ENCODE measurements at places on chromosomes 13 and 19. TPM values are rescaled to one million over a fixed set of nuclear protein-coding genes. Genes with fewer than 3 reads are reported as not detected.

- no peak for DNase-seq
Observed at GRCh38 chr13:99495466-99496183, 5.6 kb upstream of the TM9SF2 start.

DNA sequence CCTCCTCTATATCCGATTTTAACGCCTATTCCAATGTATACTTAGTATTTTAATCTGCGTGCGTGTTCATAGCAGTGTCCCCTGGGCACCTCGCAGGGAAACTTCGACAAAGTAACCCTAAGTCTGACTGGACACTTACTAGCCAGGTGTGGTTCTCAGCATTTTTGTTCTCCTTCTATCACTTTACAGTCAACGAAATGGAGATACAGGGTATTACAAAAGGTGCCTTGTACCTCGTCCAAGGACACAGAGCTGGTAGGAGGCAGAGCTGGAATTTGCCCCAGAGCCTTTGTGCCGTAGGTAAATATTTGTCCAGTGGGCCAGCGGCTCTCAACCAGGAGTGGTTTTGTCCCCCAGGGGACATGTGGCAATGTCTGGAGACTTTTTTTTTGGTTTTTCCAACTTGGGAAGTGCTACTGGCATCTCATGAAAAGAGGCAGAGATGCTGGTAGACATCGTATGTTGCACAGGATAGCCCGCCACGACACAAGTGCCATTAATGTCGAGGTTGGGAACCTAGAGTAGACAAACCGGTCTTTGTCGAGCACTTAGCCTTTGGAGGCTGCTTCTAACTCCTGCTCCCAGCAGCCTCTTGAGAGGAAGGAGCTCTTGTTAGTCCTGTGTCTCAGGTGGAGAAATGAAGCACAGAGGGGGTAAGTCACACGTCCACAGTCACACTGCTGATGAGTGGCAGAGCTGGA, 1.1 kb downstream of the ZNF444 start:
- no peak for DNase-seq

DNA sequence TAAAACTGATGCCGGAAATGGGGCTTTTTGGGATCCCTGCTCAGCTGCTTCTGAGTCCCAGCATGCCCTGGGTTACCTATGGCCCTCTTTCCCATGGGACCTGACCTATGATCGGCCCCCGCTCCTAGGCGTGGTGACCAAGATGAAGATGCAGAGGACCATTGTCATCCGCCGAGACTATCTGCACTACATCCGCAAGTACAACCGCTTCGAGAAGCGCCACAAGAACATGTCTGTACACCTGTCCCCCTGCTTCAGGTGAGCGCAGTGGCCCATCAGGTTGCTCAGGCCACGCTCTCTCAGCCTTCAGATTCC, 1.5 kb downstream of the RPS11 start:
- no peak for DNase-seq

DNA sequence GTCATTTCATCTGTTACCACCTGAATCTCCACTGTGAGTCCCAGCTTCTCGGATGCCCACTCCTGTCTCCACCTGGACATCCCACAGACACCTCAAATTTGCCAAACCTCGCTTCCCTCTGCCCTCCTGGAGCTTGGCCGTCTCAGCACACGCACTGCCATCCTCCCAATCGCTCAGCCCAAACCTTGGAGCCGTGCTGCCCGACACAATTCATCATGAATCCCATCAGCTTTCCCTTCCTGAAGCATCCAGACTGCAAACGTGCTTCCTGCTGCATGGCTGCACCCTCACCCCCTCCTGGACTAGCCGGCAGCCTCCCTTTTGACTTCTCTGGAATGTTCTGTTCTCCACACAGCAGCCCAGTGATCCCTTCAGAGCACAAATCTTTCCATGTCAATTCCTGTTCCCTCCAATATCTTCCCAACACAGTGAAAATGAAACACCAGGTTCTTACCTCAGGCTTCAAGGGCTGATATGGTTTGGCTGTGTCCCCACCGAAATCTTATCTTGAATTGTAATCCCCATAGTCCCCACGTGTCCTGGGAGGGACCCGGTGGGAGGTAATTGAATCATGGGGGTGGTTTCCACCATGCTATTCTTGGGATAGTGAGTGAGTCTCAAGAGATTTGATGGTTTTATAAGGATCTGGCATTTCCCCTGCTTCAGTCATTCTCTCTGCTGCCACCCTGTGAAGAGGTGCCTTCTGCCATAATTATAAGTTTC, 1.1 kb upstream of the PROZ start:
- DNase-seq, result no peak

The USHBP1 gene
- polyA plus RNA-seq, result not detected

GRCh38 chr13:108624108-108624507, 5.3 kb upstream of the MYO16 start:
- DNase-seq, result no peak

GRCh38 chr19:47231215-47232054, 436 bp upstream of the BBC3 start:
- peak; percentile 46 for DNase-seq

DNA sequence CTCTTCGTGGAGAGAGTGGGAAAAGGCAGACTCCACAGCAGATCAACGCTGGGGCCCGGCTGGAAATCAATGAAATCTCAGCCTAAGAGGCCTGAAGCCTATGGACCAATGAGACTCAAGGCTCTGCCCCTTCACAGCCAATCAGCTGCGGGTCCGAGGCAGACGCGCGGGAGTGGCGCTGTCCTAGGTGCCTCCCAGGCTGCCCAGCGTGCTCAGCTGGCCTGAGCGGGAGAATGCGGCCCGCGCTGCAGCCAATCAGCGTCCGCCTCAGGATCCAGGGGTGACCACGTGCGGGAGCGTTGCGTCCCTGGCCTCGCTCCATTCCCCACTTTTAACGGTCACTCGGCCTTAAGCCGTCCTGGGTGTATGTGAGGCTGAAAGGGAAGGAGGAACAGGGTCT, at the start of gene ZBTB32:
Gene ZBTB32, plus strand, starts transcription at position 341 of the 400 bp plus-strand sequence. CDS start 10,069 bp downstream, outside the sequence.
- DNase-seq, result no peak

- DNase-seq, result no peak
Observed at GRCh38 chr19:50858886-50859285, 4.2 kb downstream of the KLK3 start.

DNA sequence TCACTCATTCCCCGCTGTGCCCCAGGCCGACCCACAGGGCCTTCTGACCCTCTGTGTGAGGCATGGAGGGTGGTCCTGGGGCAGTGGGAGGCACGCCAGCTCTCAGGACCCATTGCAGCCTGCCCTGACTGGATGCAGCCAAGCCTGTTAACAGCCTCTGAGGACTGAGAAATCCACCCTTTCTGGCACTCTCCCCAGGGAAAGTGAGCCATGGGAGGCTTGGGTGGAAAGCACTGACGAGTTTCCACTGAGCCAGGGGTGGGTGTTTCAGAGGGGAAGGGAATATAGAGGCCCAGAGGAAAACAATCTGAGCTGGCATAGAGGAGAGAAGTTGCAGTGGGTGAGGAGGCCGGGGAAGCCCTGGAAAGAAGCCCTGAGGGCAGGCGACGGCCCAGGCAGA, 30.6 kb upstream of the SLC7A10 start:
- no peak for DNase-seq

DNA sequence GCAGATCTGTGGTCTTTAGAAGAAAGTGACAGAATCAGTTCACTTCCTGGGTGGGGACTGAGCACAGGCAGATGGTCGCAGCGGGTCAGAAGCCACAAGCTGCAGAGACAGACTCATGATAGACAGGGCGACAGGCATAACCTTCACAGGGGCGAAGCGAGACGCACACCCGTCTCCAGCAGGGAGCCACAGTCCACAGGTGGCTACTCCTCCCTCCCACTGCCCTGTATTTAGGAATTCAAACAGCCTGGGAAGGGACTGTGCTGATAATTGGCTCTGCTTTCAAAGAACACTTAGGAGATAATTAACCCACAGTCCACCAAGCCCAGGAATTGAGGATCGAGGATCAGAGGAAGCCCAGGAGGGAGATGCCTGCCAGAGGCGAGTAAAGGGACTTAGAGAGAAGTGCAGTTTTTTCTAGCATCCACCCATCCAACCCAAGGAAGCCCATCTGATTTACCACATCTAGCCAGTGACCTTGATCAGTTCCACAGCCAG, 23.2 kb downstream of the RFX2 start:
- DNase-seq, result no peak

- DNase-seq, result no peak
Observed at GRCh38 chr19:41366089-41366488, 2.1 kb upstream of the B9D2 start.

- DNase-seq, result no peak
Observed at GRCh38 chr13:75651013-75651412, 14.9 kb downstream of the LMO7 start.

The ARHGEF18 gene
- 12.7 TPM for polyA plus RNA-seq

The LRG1 gene
- polyA plus RNA-seq, result not detected

The ELAVL1 gene
- 39.9 TPM for polyA plus RNA-seq

The NUDT15 gene
- 13.5 TPM for polyA plus RNA-seq

- no peak for DNase-seq
Observed at GRCh38 chr13:22061371-22061805, 390.5 kb downstream of the FGF9 start.

The FAM124A gene
- polyA plus RNA-seq, result 0.02 TPM

- no peak for DNase-seq
Observed at GRCh38 chr19:3479834-3480215, 500 bp downstream of the SMIM24 start.

DNA sequence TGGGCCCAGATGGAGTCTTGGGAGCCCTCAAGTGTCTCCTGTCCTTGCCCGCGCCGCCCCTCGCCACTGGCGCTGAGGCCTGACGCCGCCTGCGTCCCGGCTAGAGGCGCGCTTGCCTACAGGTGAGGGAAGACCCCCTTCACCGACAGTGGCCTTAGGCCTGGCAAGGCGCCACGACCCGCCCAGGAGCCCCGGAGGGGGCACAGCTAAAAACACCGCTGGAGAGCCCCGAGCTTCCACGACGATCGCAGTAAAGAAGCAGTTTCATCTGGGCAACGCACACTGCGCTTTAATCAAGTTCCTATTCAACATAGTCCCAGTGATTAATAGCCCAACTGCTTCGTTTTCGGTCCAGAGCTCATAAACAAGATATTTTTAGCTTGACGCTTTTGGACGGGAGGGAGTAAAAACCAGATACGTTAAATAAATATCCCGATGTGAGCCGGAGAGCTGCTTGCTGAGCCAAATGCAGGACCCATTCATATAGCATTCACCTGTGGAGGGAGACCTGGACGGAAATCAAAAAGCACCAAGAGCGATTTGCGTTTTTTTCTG, 1.5 kb upstream of the CEBPA start:
- DNase-seq, result no peak

DNA sequence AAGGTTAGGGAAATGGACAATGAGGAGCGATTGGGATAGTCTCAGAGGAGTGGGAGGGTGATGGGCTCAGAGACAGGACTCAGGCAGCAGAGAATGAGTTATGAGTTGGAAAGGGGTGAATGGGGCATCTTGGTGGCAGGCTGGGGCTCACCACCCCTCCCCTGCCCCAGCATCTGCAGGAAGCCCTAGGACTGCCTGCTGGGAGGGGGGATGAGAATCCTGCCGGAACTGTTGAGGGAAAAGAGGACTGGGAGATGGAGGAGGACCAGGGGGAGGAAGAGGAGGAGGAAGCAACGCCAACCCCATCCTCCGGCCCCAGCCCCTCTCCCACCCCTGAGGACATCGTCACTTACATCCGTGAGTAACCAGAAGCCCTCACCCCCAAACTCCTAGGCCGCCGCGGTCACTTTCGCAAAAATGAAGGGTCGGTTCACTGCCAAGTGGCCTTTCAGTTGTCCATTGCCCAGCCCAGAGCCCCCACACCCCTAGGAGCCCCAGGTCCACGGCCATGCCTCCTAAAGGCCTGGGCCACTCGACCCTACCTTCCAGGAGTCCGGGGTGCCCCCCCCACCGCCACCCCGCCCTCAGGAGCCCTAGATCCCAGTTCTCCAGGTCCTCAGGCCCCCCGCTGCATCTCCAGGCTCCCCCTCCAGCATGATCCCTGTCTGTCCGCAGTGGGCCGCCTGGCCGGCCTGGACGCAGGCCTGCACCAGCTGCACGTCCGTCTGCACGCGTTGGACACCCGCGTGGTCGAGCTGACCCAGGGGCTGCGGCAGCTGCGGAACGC, 764 bp downstream of the CLEC11A start:
- DNase-seq, result no peak

- DNase-seq, result no peak
Observed at GRCh38 chr19:14837391-14837790, 2.4 kb upstream of the OR7A5 start.

GRCh38 chr13:100347968-100348367, 240.6 kb downstream of the GGACT start:
- DNase-seq, result no peak

The CGB8 gene
- polyA plus RNA-seq, result 0.22 TPM

DNA sequence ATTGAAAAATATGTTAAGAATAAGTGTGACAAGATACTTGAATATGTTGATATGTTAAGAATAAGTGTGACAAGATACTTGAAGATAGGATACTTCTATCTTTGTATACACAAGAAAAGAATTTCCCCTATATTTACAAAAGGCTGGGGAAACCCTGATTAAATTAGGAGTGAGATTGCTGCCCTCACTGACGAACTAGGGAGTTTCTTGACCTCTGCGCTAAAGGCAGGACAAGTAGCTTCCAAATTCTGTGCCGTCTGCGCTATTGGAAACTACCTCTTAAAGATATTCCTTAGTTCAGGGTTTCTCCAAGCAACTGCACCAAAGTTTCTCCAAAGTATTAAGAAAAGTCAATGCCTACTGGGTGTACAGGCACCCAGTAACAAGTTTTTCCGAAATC, 730 bp downstream of the ZNF260 start:
- DNase-seq, result no peak

The FLT3 gene
- not detected for polyA plus RNA-seq

- no peak for DNase-seq
Observed at GRCh38 chr19:35417713-35418534, 30.1 kb upstream of the FFAR2 start.

GRCh38 chr13:75345193-75345592, 136.8 kb downstream of the TBC1D4 start:
- no peak for DNase-seq

The CELF5 gene
- polyA plus RNA-seq, result 0.01 TPM

The KCNRG gene
- 1.9 TPM for polyA plus RNA-seq

- peak; percentile 31 for DNase-seq
Observed at GRCh38 chr13:32150794-32151193, 119.2 kb downstream of the FRY start.

DNA sequence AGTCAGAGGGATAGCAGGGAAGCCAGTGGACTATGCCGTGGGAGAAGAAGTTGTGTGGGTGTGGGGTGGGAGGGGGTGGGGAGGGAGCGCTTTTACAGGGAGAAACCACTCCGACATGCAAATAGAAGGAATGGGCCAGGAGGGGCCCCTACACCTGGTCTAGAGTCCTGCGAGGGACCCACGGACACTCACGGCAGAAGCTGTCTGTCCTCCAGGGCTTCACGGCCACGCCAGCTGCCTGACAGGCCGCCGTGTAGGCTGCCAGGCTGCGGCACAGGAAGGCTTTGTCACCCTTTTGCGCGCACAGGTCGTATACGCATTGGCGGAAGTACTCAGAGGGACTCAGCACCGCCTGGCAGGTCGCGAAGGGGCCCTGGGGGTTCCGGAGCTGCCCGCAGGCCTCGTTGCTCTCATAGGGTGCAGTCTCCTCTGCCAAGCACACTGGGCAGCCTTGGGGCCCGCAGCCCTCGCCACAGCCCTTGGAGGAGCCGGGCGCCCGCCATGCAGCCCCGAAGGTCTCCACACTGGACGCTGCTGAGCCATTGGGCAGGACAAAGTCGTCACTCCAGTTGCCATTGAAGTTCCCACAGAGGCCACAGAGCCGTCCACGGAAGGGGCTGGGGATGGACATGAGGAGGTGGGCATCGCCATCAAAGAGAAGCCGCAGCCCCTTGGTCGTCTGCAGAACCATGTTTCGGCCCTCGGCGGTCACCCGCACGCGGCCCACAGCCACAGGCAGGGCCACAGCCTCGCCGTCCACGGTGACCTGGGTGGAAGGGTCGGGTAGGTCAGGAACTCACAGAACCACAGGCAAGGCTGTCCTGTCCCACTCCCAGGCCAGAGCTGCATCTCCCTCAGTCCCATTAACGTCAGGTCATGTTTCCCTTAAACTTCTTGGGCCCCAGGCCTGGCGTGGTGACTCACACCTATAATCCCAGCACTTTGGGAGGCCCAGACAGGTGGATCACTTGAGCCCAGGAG, 26.0 kb upstream of the FBL start:
- no peak for DNase-seq

Measured in BJ (cell line).